Tongue (tissue), 3 donors: ENCODE measurements at places on chromosomes 11 and 22. TPM values are rescaled to one million over a fixed set of nuclear protein-coding genes. Genes with fewer than 3 reads are reported as not detected.

NXPE1 gene
- total RNA-seq = not detected

SIRT3 gene
- 14.0 TPM for total RNA-seq

SLC6A5 gene
- not detected for total RNA-seq

ENTHD1 gene
- not detected for total RNA-seq

FIBIN gene
- 99.0 TPM for total RNA-seq

RASL10A gene
- 12.3 TPM for total RNA-seq

CRYBB3 gene
- total RNA-seq = not detected

DERL3 gene
- total RNA-seq = 0.10 TPM

GGTLC2 gene
- not detected for total RNA-seq

KBTBD4 gene
- total RNA-seq = 24.8 TPM

KRTAP5-10 gene
- total RNA-seq = not detected

CDC42BPG gene
- total RNA-seq = 5.7 TPM

NNMT gene
- 21.6 TPM for total RNA-seq

FKBP2 gene
- total RNA-seq = 28.6 TPM

ROM1 gene
- 0.72 TPM for total RNA-seq

TREH gene
- total RNA-seq = not detected

DEUP1 gene
- not detected for total RNA-seq

OR52A1 gene
- not detected for total RNA-seq

OR52E8 gene
- not detected for total RNA-seq

CASP1 gene
- total RNA-seq = 11.0 TPM

TBX1 gene
- total RNA-seq = 28.5 TPM

GLB1L2 gene
- total RNA-seq = 1.8 TPM

GRIA4 gene
- total RNA-seq = 6.8 TPM

RPS13 gene
- 1,283 TPM for total RNA-seq

NAA40 gene
- 12.1 TPM for total RNA-seq

SPON1 gene
- 24.4 TPM for total RNA-seq

SAA4 gene
- not detected for total RNA-seq

CD3D gene
- not detected for total RNA-seq

NCR3LG1 gene
- total RNA-seq = 1.0 TPM

OR52N5 gene
- total RNA-seq = not detected

LRRN4CL gene
- total RNA-seq = 33.8 TPM

SCN2B gene
- total RNA-seq = 12.0 TPM

GAB4 gene
- not detected for total RNA-seq

GAL3ST1 gene
- total RNA-seq = 5.3 TPM

OR4A16 gene
- not detected for total RNA-seq

KLHDC7B gene
- total RNA-seq = 0.10 TPM

MYO18B gene
- 184 TPM for total RNA-seq

C1QTNF5 gene
- total RNA-seq = 24.8 TPM

GGT1 gene
- 1.1 TPM for total RNA-seq

OR51I1 gene
- total RNA-seq = not detected

OR8G1 gene
- total RNA-seq = not detected

FUT4 gene
- 7.8 TPM for total RNA-seq

OR8A1 gene
- total RNA-seq = not detected

OR2D2 gene
- total RNA-seq = not detected

C22orf31 gene
- 0.62 TPM for total RNA-seq

RIMBP3B gene
- 0.72 TPM for total RNA-seq

LARGE1 gene
- 18.3 TPM for total RNA-seq

OR1S1 gene
- total RNA-seq = not detected

RIMBP3C gene
- not detected for total RNA-seq

APOL5 gene
- 0.82 TPM for total RNA-seq

KRTAP5-9 gene
- not detected for total RNA-seq
